ENCODE measurements at places on chromosomes 12 and 14.
A peak's percentile ranks its signal among the peaks of the same experiment; 100 is the strongest.

GRCh38 chr12:27143256-27144069, 61.1 kb upstream of the C12orf71 start:
- peak overlapping the region; percentile 26 for H3K27ac ChIP-seq
- H3K36me3 ChIP-seq = peaks cover 1% of the 10 kb centered on the region
- H3K27me3 ChIP-seq = peaks cover 8% of the 10 kb centered on the region
- no peak for DNase-seq

DNA sequence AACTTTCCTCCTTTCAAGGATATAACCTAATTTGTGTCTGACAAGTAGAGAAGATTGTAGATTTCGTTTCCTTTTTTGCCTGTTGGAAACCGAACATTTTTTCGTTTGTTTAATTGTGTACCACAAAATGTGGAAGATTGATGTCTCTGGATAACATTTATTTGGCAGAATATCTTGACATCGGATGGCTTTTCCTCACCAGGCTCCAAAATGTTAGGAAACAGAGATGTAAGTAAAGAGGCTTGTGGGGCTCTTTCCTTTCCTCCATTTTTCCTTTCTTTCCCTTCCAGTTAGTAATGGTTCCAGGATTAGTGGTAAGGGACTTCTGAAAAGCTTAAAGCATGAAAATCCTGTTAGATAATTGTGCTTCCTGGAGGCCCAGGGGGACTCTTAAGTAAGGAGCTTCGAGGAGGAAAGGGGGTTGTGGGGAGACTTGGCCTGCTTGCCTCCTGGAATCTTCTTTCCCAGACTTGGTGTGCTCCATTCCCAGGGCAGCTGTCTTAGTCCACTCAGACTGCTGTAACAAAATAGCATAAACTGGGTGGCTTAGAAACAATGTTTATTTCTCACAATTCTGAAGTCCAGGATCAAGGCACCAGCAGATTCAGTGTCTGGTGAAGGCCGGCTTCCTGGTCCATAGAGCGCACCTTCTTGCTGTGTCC, 243.1 kb upstream of the PWP1 start:
- no peaks in the 10 kb centered on the region for H3K27me3 ChIP-seq
- peaks cover 20% of the 10 kb centered on the region for H3K4me1 ChIP-seq
- peaks cover 20% of the 10 kb centered on the region for H3K36me3 ChIP-seq
- H3K27ac ChIP-seq = no peak overlapping the region

DNA sequence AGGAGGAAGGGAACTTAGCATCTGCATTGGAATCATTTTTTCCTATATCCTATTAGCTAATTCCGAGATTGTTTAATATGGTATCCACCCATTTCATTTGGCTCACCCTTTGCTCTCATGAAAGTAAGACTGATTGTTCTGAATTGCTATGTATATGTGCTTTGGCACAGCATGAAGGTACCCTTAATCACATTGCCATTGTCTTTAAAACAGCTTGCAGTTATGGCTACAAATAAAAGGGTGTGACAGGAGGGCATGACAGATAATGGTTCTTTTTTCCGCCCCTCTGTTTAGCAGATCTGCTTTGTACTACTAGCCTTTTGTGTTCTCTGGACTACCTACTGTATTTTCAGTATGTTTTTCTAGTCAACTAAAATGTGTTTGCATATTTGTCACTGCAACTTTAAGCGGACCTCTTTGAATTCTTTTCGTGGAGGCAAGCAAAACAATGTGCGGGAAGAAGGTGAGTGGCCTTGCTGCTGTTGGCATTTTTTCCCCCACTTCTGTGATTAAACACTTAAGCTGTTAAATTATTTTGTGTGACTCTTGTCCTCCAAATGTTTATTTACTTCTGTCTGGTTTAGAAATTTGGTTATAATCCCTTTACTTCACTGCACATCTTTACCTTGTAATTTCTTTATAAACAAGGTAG, 35.8 kb downstream of the FBXO34 start:
- no peak overlapping the region for H3K4me3 ChIP-seq
- no peak overlapping the region for H3K27ac ChIP-seq
- H3K36me3 ChIP-seq = peaks cover 31% of the 10 kb centered on the region

GRCh38 chr12:106764738-106765137, 9.7 kb upstream of the RIC8B start:
- H3K27ac ChIP-seq = no peak overlapping the region
- DNase-seq = no peak
- H3K4me3 ChIP-seq = no peak overlapping the region
- no peaks in the 10 kb centered on the region for H3K27me3 ChIP-seq

DNA sequence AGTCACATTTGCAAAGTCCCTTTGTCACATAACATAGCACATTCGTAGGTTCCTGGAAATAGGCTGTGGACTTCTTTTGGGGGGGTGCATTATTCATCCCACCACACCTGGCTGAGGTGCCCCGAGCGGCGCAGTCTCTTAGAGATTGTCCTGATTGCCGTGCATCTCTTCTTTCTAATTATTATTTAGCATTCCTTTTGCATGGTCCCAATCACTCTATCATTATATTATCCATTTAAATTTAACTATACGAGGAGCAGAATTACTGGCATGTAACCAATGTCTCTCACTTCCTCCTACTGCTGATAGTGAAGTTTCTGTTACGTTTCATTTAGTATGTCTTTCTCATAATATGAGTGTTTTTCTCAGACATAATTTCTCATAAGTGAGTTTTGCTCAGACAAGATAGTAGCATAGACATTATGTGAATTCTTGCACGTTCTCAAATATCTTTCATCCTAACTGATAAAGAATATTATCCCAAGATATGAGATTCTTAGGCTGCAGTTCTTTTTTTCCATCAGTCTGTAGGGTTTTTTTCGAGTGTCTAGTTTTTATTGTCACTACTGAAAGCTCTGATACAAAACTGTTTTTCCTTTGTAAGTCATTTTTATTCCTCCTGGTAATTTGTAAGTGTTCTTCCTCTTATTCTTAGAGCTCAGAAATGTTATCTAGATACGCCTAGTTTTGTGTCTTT, 444.3 kb downstream of the NELL2 start:
- no peak overlapping the region for H3K27ac ChIP-seq
- H3K4me3 ChIP-seq = no peak overlapping the region
- peaks cover 5% of the 10 kb centered on the region for H3K27me3 ChIP-seq
- no peak for DNase-seq

DNA sequence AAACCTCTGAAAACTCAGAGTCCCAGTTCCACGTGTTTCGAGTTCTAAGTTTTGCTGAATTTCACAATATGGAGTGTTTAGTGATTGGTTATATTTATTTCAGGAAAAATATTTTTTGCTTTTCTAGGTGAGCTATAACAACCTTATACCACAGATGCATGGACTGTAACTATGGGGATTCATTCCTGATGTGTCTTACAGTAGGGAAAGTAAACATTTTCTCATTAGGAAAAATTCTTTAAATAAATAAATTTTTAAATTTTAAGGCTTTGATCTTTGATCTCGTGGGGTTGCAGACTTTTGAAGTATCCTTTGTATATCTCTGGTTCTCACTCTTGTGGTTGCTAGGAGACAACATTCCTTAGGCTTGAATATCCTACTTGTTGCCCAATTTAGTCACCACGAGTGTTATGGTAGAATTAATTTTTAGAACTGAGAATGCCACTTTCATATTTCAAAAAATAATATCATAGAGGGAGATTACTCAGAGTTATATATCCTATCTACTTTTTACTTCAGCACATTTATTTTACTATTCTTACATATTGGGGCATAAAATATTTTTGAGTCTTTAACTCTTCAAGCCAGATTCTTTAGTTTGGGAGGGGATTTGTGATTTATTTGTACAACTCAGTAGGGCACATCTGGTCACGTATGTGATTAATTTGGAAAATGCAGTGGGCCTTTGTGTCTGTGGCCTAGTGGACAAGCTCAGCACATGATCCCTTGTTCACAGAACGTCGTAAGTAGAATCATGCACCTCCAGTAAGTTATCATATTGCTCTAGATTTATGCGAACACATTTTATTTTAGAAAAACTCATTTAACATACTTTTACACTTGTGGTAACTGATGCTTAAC, 224.0 kb downstream of the TTC6 start:
- H3K27me3 ChIP-seq = peaks cover 8% of the 10 kb centered on the region
- no peaks in the 10 kb centered on the region for H3K36me3 ChIP-seq
- H3K27ac ChIP-seq = no peak overlapping the region
- H3K4me3 ChIP-seq = no peak overlapping the region

DNA sequence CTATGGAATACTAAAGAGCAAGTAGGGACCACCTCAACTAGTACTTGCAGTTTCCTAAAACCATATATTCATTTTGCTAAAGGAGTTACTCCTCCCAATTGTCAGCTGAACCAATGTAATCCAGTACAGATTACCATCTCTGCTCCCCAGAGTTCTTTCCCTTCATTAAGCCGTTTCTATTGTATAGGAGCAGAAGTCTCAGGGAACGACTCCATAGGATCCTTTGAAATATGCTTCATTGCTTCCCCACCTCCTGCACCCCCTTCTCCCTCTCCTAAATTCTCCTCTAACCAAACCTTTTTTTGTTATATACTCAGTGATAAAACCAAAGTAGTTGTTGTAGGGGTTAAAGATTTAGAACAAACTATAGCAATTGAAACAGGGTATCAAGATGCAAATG, 30.7 kb upstream of the LALBA start:
- H3K27me3 ChIP-seq = peaks cover 8% of the 10 kb centered on the region
- no peak overlapping the region for H3K27ac ChIP-seq
- H3K36me3 ChIP-seq = peaks cover 2% of the 10 kb centered on the region
- no peaks in the 10 kb centered on the region for H3K4me1 ChIP-seq

DNA sequence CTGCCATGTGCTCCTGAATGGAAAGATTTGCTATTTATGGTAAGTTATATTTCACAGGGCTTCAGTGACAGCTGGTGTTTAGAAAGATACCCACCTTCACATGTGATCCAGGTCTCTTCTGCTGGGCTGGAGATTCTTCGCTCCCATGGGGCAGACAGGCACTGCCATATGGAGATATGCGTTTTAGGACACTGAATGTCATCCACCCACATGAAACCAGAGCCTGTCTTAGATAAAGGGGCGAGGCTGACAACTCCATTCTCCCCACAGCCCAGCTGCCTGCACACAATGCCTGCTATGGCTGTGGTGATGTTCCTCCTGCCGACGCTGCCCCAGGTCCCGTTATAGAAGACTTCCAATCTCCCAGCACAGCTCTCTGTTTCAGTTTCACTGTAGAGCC, 69.4 kb downstream of the ACSM4 start:
- no peaks in the 10 kb centered on the region for H3K36me3 ChIP-seq
- H3K27me3 ChIP-seq = peaks cover 15% of the 10 kb centered on the region
- no peaks in the 10 kb centered on the region for H3K4me1 ChIP-seq
- no peak for DNase-seq

- H3K27me3 ChIP-seq = peaks cover 3% of the 10 kb centered on the region
- H3K4me3 ChIP-seq = no peak overlapping the region
- no peak for DNase-seq
- H3K36me3 ChIP-seq = no peaks in the 10 kb centered on the region
These were observed 27.7 kb upstream of the PLEKHG3 start for GRCh38 chr14:64676410-64677008.

DNA sequence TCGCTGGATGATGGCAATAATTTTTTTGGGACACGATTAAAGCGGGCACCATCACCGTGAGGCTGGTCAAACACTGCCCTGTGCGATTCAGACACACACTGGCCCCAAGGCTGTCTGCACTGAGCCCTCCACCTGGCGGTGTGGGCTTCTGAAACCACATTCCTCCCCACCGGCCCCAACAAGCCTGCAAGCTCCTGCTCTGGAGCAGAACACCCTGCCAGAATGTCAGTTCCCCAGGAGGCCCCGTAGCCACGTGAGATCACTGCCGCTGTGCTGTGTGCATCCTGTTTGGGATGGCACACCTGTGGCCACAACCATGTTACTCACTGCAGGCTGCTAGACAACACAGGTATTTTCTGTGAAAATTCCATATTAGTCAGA, 7.9 kb downstream of the GSC start:
- H3K4me3 ChIP-seq = no peak overlapping the region
- H3K27me3 ChIP-seq = peaks cover 50% of the 10 kb centered on the region
- no peaks in the 10 kb centered on the region for H3K36me3 ChIP-seq
- H3K4me1 ChIP-seq = no peaks in the 10 kb centered on the region
- H3K27ac ChIP-seq = no peak overlapping the region
- no peak for DNase-seq

- H3K4me3 ChIP-seq = no peak overlapping the region
- H3K36me3 ChIP-seq = peaks cover 25% of the 10 kb centered on the region
- H3K27ac ChIP-seq = no peak overlapping the region
- no peak for DNase-seq
- no peaks in the 10 kb centered on the region for H3K27me3 ChIP-seq
These were observed 2.0 kb upstream of the ADAM20 start for GRCh38 chr14:70536830-70537229.

GRCh38 chr14:72810201-72810600, 83.7 kb downstream of the DPF3 start:
- H3K27ac ChIP-seq = peak overlapping the region; percentile 93
- H3K4me3 ChIP-seq = no peak overlapping the region
- no peaks in the 10 kb centered on the region for H3K27me3 ChIP-seq
- peaks cover 4% of the 10 kb centered on the region for H3K36me3 ChIP-seq

DNA sequence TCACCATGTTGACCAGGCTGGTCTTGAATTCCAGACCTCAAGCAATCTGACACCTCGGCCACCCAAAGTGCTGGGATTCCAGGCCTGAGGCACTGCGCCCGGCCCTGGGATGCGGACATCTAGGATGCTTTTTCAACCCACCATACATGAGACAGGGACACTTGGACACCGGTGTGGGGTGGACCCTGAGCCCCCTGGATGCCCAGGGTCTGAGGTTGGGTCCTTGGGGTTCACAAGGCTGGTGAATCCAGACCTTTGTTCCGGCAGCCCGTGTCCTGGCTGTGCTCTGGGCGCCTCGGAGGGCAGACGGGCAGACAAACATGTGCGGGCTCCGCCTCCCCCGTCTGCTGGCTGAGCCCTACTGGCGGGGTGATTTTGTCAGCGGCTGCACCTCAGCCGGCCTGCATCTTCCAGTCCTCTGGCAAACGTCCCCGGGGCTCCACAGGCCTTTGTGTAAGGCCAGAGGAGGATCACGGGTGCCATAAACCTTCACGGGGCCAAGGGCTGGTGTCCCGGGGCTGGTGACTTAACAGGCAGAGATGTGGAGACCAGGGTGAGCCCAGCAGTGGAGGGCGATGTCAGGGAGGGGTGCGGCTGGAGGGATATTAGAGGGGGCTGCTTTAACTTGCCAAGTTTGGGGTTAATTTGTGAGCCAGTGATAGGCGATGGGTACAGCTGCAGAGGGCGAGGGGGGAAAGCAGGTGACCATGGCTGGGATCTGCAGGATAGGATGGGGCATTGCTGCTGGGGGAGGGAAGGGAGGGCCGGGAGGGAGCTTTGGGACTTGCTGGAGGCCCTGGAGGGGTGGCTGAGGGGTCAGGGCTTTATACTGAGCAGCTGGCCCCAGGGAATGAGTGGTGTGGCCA, 5.8 kb downstream of the ASPG start:
- H3K36me3 ChIP-seq = no peaks in the 10 kb centered on the region
- H3K27me3 ChIP-seq = peaks cover 11% of the 10 kb centered on the region
- no peak overlapping the region for H3K4me3 ChIP-seq
- DNase-seq = no peak

- no peaks in the 10 kb centered on the region for H3K27me3 ChIP-seq
- DNase-seq = no peak
- H3K27ac ChIP-seq = no peak overlapping the region
These were observed 34.6 kb downstream of the LMNTD1 start for GRCh38 chr12:25518512-25518911.

- no peaks in the 10 kb centered on the region for H3K36me3 ChIP-seq
- H3K4me1 ChIP-seq = peaks cover 23% of the 10 kb centered on the region
- no peak overlapping the region for H3K4me3 ChIP-seq
- H3K27ac ChIP-seq = no peak overlapping the region
These were observed 74.1 kb downstream of the DUSP6 start for GRCh38 chr12:89278169-89278568.

GRCh38 chr12:15289192-15289591, 33.1 kb upstream of the PTPRO start:
- DNase-seq = no peak
- H3K4me1 ChIP-seq = peaks cover 4% of the 10 kb centered on the region
- H3K27ac ChIP-seq = no peak overlapping the region
- peaks cover 12% of the 10 kb centered on the region for H3K27me3 ChIP-seq

All from activated naive CD8-positive, alpha-beta T cell treated with anti-CD3 and anti-CD28 coated beads for 36 hours (primary cell).